ENCODE measurements at places on chromosomes 4 and X. TPM values are rescaled to one million over a fixed set of nuclear protein-coding genes. Genes with fewer than 3 reads are reported as not detected.

The VSIG4 gene
- total RNA-seq: not detected

The PNMA5 gene
- not detected for total RNA-seq

The XG gene
- total RNA-seq: not detected

The FAM9B gene
- total RNA-seq: not detected

The GPR173 gene
- total RNA-seq: 4.0 TPM

The WDR45 gene
- 47.2 TPM for total RNA-seq

The GPAT3 gene
- total RNA-seq: 2.4 TPM

The IL21 gene
- total RNA-seq: not detected

The GYG2 gene
- 5.9 TPM for total RNA-seq

The SOX3 gene
- 0.15 TPM for total RNA-seq

The DGAT2L6 gene
- total RNA-seq: not detected

The TLR10 gene
- total RNA-seq: not detected

The IL9R gene
- not detected for total RNA-seq

The MMAA gene
- 3.5 TPM for total RNA-seq

The HTR2C gene
- total RNA-seq: not detected

The MND1 gene
- total RNA-seq: 15.0 TPM

The USP17L21 gene
- total RNA-seq: not detected

The MAGEC3 gene
- total RNA-seq: not detected

The SLIT2 gene
- total RNA-seq: 5.5 TPM

The FAAH2 gene
- total RNA-seq: not detected

The MAGEA11 gene
- total RNA-seq: not detected

The SLITRK4 gene
- total RNA-seq: 0.17 TPM

The APOO gene
- total RNA-seq: 23.0 TPM

The SMIM31 gene
- not detected for total RNA-seq

The SCML1 gene
- total RNA-seq: 6.1 TPM

The PLCXD1 gene
- total RNA-seq: 29.1 TPM

The TRIM2 gene
- 21.1 TPM for total RNA-seq

The F9 gene
- total RNA-seq: not detected

The AWAT2 gene
- total RNA-seq: not detected

The BEX5 gene
- total RNA-seq: not detected

The SSX2 gene
- not detected for total RNA-seq

The GSX2 gene
- not detected for total RNA-seq

The SPANXN3 gene
- not detected for total RNA-seq

The SORBS2 gene
- total RNA-seq: 1.3 TPM

The RS1 gene
- not detected for total RNA-seq

The MXRA5 gene
- 0.50 TPM for total RNA-seq

The ASB5 gene
- total RNA-seq: 0.30 TPM

The ARHGEF9 gene
- total RNA-seq: 10.4 TPM

The MAD2L1 gene
- 27.2 TPM for total RNA-seq

The TMPRSS11D gene
- total RNA-seq: not detected

The PF4V1 gene
- total RNA-seq: not detected

The UGT8 gene
- total RNA-seq: 0.17 TPM

The LUZP4 gene
- total RNA-seq: not detected

The EVC2 gene
- 7.0 TPM for total RNA-seq

Measured in bronchus fibroblast of lung (primary cell).